ENCODE measurements at places on chromosomes 6 and 20.
A peak's percentile ranks its signal among the peaks of the same experiment; 100 is the strongest.

DNA sequence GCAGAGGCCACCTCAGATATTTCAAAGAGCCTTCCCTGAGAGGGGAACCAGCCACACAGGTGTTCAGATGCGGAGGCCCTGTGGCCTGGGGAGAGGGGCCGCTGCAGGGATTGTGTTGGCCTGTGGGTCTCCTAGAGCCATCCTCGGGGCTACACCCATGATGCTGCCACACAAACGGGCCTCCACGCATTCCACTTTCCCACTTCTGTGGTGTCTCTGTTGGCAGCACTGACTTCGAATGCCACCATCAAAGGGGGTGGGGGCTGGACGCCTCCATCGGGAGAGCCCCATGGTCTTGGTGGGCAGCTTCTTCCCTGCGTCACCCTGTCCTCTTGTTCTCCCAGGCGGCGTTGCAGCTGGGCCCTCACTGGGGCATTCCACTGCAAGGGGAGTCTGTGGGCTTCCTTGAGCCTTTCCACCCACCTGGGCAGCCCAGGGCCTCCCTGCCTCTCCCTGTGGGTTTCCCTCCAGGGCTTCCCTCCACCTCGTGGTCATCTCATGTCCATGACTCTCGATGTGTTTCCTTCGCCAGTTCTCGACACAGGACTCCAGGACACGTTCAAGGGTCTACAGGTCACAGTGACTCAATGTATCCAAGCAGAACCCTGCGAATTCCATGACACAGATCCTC is 145.5 kb downstream of the ERMARD start:
- no peak for DNase-seq

GRCh38 chr6:140909625-140910024 is 1223.1 kb upstream of the GJE1 start:
- DNase-seq: peak; percentile 7

GRCh38 chr6:134721060-134721405 is 228.9 kb downstream of the ALDH8A1 start:
- DNase-seq: no peak

DNA sequence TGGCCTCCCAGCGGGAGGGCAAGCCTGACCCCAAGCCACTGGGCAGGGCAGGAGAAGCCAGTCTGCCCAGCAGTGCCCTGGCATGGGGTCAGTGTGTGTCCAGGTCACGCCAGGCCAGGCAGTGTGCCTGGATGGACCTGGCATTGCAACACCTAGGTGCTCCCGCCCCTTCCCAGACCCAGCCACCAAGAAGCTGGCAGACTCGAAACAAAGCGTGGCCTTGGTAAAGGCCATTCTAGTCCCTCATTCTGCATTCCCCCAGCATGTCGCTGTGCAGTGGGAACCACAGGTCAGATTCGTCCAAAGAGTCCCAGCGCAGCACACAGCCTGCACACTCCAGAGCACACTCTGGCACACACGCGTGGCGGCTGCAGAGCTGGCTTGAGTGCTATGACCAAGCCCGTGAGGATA is 19.3 kb upstream of the APMAP start:
- no peak for DNase-seq

GRCh38 chr6:3259491-3259958 is 778 bp downstream of the PSMG4 start:
- DNase-seq: no peak

DNA sequence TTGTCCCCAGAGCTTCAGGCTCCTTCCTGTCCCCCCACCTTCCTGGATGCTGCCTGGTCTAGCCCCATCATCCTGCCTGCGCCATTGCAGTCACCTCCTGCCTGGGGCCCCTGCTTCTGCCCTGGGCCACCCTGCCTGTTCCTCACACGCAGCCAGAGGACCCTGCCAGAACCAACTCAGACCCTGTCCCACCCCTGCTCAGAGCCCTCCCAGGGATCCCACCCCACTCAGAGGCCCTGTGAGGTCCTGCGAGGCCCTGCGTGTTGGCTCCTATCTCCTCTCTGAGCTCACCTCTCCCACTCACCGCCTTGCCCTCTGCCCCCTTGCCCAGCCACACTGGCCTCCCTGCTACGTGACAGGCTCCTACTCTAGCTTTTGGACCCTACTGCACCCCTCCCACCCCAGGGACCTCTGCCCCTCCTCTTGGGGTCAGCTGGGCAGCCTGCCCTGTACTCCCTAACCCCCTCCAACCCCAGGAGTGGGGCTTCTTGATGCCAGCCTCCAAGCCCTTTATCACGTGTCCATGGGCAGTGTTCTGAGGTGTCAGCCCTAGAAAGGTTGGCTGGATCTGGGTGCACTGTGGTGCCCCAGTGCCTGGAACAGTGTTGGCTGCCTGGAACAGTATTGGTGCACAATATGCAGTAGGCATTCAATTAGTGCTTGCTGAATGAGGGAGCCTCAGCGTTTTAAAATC is 68.3 kb downstream of the CEBPB start:
- no peak for DNase-seq

- no peak for DNase-seq
Measured at GRCh38 chr20:63224412-63225081, 8.6 kb upstream of the YTHDF1 start.

Measured in amniotic stem cell (primary cell).